ENCODE measurements at places on chromosomes 1 and 21.

DNA sequence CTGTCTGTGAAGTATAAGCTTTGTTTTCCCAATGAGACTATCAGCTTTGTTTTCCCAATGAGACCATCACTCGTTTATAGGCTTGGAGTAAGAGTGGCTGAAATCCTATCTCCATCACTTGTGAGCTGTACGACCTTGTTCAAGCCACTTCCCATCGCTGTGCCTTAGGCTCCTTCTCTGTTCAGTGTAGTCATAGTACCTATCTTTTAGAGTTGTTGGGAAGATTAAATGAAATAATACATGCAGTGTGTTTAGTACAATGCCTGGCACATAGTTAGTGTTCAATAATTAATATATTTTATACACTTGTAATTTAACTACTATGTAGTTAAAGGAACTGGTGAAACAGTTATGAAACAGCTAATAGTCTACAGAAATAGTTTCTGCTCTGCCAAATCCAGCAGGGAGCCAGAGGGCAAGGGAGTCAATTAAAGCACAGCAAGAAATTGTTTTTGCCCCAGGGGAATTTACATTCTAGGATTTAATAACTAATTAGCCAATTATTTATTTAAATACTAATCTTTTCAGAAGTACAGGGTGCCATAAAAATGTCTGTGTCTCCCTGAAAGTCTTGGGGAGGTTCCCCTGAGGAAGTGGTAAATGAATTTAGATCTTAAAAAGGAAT is 139.3 kb upstream of the HMCN1 start:
- no peak for DNase-seq

DNA sequence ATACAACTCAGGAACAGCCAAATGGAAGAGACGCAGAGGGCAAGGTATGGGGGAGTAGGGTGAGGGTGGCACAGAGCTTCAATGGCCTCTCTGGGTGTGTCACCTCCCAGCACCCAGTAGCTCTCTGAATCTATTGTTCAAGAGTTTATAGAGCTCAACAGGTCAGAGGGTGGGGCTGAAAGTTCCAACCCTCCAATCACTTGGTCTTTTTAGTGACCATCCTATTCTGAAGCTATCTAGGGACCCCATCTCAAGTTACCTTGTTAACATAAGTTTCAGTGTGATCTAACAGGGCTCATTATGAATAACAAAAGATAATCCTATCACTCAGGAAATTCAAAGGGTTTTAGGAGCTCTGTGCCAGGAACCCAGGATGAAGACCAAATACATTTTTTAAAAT is 31.2 kb upstream of the ZNF697 start:
- no peak for DNase-seq

GRCh38 chr1:19405761-19406487 is 79.4 kb downstream of the CAPZB start:
- DNase-seq, result no peak

GRCh38 chr1:235906436-235906835 is 39.7 kb upstream of the LYST start:
- DNase-seq, result no peak

GRCh38 chr1:173454966-173455524 is 22.1 kb upstream of the PRDX6 start:
- DNase-seq, result no peak

All from NK-92 treated with Interleukin-12 subunit alpha and Interleukin-12 subunit beta, amount 100 ng/mL, for 24 hours (cell line).